ENCODE measurements at places on chromosomes 6 and 20. TPM values are rescaled to one million over a fixed set of nuclear protein-coding genes. Genes with fewer than 3 reads are reported as not detected.

The SYCP2 gene
- under 0.01 TPM for total RNA-seq

The ASIP gene
- total RNA-seq, result not detected

The FLOT1 gene
- total RNA-seq, result 23.2 TPM

The PLA2G7 gene
- under 0.01 TPM for total RNA-seq

The HLA-DMA gene
- total RNA-seq, result 2.4 TPM

The BHLHE23 gene
- total RNA-seq, result not detected

The SPAG4 gene
- 3.2 TPM for total RNA-seq

The MEP1A gene
- total RNA-seq, result 0.07 TPM

The SGK2 gene
- 0.93 TPM for total RNA-seq

The NKX2-4 gene
- total RNA-seq, result not detected

The HLA-DRB5 gene
- not detected for total RNA-seq

The ENPP5 gene
- total RNA-seq, result 0.34 TPM

The KIAA1755 gene
- not detected for total RNA-seq

The OTOR gene
- not detected for total RNA-seq

The FOXC1 gene
- 6.9 TPM for total RNA-seq

The RGL2 gene
- total RNA-seq, result 40.4 TPM

The TBX18 gene
- total RNA-seq, result 4.1 TPM

The MMP24OS gene
- 8.7 TPM for total RNA-seq

The C6orf89 gene
- total RNA-seq, result 20.2 TPM

The TTLL9 gene
- total RNA-seq, result not detected
